ENCODE measurements at places on chromosomes 2 and 18. TPM values are rescaled to one million over a fixed set of nuclear protein-coding genes. Genes with fewer than 3 reads are reported as not detected.

DNA sequence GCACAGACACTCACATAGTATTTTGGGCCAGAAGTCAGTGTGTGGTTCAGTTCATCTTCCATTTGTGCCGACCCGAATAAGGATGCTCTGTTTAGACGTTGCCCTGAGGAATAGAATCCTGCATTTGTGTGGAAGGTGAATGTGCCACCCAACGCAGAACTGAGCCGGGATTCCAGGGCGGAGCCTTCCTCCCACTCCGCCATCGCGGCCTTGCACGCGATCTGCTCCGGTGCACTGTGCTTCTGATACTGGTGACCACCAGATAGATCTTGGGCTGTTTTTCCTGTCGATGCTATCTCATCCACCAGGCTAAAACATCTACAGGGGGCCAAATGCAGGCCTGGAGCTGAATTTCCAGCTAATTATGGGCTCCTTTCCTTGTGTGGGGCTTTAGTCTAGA lies 29.6 kb upstream of the SNTG2 start:
- DNase-seq: no peak

DNA sequence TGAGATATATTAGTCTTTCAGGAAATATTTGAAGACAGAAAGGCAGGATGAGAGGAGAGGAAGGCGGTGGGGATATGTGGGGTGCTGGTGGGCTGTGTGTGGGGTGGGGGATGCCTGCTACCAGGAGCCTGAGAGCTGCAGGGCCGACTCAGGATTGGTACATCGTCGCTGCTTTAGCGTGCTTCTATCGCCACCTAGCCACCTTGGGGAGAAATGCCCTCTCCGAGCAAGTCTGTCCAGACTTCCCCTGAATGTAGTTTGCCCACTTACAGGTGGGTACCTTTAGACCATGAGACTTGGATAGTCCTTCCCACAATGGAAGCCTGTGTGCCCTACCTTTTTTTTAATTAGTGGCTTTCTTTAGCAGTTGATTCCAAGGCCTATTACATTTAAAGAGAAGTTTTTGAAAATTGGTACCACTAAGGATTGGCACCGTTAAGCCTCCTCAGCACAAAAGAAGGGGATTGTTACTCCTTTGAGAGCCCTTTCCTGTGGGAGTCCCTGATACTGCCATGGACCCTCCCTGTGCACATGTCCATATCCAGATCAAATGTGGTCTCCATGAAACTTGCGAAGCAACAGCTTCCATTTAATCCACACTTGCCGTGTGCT lies 114.1 kb upstream of the NDUFV2 start:
- DNase-seq: peak; percentile 45

C1QL2 gene
- 0.09 TPM for polyA plus RNA-seq

OTOS gene
- not detected for polyA plus RNA-seq

All from right lung (tissue), 10 donors.